CD4-positive, alpha-beta T cell treated with Interleukin-15 for 4 hours (primary cell): ENCODE measurements at places on chromosomes 6 and 20.

DNA sequence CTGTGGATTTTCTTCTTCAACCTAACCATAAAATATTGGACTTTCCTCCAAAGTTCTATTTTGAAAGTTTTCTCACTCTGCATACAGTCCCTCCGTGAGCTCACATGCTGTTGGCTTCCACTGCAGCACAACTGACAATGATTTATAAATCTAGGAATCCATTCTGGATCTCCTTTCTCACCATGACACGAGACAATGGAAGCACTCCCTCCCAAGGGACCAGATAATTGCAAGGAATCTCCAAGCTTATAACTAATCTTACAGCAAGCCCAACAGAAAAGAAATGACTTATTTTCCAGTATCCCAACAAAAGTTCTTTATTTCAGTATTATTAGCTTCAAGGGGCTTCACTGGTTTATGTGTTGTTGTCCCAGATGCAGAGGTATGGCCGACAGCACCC is 729.0 kb downstream of the RFPL4B start:
- no peak for DNase-seq

DNA sequence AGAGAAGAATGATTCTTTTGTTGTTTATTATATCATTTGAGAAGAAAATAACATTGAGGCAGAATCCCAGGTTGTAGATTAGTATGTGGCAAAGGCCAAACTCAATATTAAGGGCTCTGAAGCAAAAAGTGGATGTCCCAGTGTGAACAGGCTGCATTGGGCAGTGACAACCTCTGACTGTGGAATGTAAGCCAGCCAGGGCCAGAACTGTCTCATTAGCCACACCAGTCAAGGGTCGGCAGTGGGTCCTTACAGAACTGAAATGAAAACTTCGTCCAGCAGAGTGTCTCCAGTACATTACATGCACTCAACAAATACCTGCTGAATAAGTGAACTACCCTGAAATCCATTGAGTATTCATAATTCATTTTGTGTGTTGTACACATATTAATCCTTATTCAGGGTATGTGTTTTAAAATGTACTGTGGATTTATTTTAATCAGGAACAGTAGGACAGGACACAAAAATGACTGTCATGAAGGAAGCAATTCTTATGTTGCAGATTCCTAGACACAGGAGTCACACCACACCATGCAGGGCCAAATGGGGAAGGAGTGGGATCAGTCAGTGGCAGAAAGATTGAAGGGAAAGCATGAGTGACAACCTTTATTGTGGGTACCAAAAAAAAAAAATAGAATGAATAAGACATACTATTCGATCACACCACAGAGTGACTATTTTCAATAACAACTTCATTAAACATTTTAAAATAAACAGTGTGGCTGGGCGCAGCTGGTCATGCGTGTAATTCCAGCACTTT is 64.9 kb upstream of the UTRN start:
- no peak for DNase-seq

- DNase-seq = no peak
Observed at GRCh38 chr6:74507649-74508048, 698.2 kb downstream of the COL12A1 start.

- DNase-seq = no peak
Observed at GRCh38 chr6:55897346-55897745, 22.0 kb upstream of the BMP5 start.

DNA sequence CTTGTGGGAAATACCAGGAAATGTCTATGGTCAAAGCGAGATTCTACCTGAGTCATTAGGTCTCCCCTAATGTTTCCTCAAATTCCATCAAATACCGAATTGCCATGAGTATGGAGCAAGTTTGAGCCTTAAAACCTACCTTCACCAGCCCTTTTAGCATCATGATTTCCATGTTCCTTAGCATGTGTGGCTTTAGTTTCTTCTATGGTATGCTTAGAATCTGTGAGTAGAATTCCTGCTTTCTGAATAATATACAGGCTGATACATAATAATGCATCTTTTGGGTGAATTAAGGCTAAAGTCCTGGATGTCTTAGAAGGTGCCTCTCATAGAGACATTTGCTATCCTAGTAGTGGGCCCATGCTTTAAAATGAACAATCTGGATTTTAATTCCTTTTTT is 32.0 kb downstream of the TSPYL4 start:
- DNase-seq = no peak

GRCh38 chr20:16129411-16129810 is 443.8 kb downstream of the KIF16B start:
- DNase-seq = no peak

DNA sequence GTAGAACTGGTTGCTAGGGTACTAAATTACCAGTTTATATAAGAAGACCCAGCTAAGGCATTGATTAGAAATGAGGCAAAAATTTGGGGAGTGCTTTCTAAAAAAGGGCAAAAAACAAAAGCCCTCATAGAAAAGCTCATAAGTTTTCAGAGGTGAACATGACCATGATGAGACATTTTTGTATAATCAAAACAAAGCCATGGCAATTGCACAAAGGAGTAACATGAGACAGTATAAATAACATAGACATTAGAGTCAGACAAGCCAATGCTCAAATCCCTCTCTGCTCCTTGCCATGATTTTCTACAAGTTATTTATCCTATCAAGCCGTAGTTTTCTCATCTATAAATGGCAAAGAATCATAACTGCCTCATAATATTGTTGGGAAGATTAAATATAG is 112.2 kb upstream of the ADTRP start:
- DNase-seq = no peak

DNA sequence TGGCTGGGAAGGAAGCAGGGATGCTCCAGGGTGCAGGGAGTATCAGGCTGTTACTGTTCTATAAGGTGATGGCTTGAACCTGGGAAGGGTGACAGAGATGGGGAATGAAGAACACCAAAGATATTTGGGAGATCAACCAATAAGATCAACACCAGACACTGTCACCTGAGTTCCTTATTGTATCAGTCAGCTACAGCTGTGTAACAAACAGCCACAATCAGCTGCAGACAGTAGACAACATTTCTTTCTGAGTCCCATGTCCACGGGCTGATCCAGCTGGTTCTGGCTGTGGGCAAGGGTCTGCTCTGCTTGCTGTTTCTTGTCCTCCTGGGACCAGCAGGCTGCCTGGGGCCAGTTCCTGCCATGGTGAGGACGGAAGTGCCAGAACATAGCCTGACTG is 31.3 kb upstream of the SLCO4A1 start:
- no peak for DNase-seq

GRCh38 chr6:10511477-10511876 is 9.7 kb upstream of the GCNT2 start:
- no peak for DNase-seq

- no peak for DNase-seq
Observed at GRCh38 chr20:54069501-54069971, 858 bp downstream of the BCAS1 start.

DNA sequence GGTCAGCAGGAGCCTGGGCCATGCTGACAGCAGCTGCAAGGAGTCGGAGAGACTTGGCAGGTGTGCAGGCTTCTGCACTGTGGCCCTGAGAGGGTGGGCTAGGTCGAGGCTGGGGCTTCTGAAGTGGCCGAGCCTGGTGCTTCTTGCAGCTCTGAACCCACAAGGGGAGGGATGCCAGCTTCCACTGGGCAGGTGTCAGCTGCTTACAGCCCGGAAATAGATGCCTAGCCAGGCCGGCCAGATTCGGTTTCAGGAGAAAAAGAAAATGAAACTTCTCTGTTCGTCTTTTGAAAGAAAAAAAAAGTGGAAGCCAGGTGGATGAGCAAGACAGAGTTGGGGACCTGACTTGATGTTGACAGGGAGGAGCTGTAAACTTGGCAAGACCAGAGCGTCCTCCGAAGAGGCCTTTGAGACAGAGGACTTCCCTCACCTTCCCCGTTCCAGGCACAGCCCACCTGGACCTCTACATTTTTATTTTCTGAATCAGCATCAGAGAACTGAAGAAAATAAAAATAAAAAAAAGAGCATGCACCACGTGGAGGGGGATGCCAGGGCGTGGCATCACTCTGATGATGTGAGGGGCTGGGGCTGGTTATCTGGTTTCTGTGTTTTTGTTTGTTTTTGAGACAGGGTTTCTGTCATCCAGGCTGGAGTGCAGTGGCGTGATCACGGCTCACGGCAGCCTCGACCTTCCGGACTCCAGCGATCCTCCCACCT is at the start of gene ZBP1:
TSS of gene ZBP1 (minus strand) at position 153 of the 717 bp plus-strand sequence. CDS start at position 22, 131 bp downstream.
- DNase-seq = peak; percentile 61

DNA sequence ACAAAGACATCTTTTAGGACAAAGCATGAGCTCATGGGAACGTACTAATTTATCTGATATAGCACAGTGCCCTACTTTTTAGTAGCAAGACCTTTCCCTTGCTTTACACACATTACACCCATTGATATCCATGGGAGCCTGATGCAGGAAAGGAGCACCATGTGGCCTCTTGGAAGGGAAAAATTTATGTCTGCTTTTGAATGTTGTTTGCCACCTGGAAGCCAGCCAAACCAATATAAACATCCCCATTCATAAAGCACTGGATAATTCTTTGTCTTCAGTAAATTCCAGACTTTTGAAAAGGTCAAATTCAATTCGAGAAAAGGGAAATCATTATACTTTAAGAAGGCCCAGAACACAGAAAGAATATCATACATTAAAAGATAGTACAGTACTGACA is 152.3 kb upstream of the BEND6 start:
- DNase-seq = no peak

- DNase-seq = no peak
Observed at GRCh38 chr20:56566621-56567020, 33.6 kb downstream of the FAM209B start.

DNA sequence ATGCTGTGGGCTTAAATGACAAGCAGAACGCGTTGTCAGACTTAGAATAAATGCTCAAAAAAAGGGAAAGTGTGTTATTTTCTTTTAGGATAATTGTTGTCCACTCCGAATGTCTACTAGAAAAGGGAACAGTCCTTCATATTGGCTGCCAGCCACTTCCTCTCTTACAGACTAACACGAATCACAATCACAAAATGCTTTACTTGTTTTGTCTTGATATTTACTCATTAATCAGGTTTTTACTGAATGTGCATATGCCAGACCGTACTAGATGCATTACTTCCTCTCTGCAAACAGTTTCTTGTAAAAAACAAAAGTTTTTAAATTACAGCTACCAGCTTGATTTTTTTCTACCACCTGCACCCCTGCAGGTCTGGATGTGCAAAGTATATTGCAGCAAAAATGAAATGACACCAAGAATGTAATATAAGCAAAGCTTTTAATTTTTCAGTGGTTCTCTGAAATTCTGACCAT is 821 bp downstream of the DHX35 start:
- no peak for DNase-seq

DNA sequence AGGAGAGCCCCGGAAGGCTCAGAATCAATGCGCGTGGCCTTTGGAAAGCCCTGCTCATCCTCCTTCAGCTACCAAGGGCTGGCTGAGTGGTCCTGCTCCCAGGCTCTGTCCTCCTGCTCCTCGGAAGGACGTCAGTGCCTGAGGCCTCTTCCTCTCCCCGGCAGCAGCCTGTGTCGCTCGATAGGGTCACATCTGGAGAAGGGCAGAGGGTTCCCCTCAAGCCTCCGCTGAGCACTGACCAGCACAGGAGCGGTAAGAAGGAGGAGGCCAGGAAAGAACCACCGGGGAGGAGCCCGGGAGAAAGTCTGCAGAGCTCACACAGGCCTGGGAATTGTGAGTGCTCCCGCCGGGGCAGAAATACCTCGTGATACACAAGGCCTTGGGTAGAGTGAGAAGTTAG is 21.2 kb downstream of the KIF25 start:
- no peak for DNase-seq

DNA sequence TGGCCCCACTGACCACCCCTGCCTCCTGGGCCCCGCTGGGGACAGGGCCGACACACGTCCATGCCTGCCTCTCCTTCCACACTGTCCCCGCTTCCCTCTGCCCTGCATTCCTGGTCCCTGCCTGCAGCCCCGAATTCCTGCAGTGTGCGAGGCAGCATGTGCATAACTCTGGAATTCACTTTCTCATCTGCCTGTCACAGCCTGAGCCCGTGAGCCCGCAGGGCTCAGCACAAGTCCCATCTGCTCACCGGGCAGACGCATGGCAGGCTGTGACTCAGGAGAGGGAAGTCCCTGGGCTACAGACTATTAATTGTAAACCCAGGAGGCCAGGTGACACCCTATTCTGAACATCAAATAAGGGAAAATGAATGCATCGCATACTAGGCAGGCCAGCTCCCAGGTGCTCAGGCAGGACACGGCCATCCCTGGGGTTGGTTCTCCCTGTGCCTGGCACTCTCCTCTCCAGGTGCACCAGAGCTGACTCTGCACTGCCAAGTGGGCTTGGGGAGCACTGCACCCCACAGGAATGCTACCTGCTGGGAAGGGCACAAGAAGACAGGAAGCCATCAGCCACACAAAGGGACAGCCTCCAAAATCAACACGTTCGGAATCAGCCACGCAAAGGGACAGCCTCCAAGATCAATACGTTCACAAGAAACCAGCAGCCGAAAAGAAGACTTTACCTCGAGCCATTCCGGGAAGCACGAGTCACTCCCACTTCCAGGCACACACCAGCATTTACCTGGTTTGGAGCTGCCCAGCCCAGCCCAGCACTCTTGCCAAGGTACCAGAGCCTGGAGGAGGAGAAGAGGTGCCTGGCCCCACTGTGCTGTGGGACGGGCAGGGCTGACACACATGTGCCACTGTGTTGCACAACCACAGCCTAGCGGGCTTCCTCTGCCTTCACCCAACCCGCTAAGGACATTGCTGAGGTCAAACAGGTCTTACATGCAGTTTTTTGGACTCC is 65.9 kb downstream of the DLL1 start:
- DNase-seq = no peak

DNA sequence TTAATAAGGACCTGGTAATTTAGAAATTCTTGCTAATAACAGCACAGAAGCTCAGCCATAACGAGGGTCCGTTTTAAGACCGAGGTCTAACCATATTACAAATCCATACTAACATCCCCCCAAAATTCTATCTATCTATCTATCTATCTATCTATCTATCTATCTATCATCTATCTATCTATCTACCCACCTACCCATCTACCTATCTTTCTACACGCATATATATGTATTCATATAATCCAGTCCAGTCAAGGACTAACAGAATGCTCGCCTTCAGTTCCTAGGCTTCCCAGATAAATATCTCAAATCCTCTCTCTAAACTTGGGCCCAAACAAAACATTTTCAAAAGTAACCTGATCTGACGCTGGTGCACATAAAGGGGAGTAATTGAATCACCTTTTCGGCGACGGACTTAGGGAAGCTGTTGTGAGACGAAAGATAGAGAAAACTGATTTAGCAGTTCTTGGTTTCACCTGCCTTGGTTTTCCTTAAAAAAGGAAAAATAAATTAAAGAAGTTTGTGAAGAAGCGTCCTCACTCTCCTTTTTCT is 14.5 kb downstream of the HMGN4 start:
- DNase-seq = no peak

GRCh38 chr6:16420715-16421461 is 182.5 kb downstream of the GMPR start:
- peak; percentile 60 for DNase-seq
